ENCODE measurements at places on chromosomes 5 and 9.

GRCh38 chr5:154677921-154678320, 77.3 kb upstream of the LARP1 start:
- DNase-seq: no peak

GRCh38 chr9:132857616-132858342, 20.3 kb downstream of the AK8 start:
- no peak for DNase-seq

GRCh38 chr5:163867738-163868137, 362.3 kb downstream of the MAT2B start:
- no peak for DNase-seq

DNA sequence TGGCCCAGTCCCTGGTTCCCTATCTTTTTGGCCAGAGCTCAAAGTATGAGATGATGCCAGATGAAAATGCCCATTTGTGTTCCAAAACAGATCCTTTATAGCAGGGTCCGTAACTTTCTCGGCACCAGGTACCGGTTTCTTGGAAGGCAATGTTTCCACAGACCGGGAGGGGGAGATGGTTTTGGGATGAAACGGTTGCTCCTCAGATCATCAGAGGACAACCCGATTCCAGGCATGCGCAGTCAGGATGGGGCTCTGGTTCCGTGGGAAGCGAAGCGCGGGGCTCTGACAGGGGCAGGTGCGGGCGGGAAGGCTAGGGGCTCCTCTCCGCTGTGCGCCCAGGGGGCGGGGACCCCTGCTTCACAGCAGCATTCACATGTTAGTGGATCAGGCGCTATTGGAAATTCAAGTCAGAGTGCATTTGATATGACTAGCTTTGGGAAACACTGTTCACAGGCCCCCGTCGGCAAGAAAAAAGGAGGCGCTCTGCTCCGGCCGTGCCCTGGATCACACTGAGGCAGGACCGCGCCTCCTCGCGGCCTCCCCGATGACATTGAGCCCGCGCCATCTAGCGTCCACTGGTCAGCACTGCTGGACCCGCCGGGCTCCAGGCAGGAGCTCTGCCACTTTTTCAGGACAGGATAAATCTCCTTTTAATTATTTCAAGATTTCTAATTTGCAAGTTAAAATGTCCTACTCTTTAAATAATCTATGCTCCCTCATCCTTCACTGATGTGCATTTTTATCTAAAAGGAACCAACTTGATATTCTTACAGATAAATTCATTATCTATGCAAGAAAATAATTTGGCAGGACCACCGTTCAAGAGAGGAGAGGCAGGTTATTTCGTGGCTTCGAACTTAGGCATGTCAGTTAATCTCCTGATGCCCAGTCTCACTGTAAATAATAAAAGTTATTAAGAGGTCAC, 190.0 kb downstream of the FANCC start:
- DNase-seq: peak; percentile 63

- DNase-seq: no peak
Observed at GRCh38 chr5:180640611-180640860, 8.9 kb downstream of the FLT4 start.

DNA sequence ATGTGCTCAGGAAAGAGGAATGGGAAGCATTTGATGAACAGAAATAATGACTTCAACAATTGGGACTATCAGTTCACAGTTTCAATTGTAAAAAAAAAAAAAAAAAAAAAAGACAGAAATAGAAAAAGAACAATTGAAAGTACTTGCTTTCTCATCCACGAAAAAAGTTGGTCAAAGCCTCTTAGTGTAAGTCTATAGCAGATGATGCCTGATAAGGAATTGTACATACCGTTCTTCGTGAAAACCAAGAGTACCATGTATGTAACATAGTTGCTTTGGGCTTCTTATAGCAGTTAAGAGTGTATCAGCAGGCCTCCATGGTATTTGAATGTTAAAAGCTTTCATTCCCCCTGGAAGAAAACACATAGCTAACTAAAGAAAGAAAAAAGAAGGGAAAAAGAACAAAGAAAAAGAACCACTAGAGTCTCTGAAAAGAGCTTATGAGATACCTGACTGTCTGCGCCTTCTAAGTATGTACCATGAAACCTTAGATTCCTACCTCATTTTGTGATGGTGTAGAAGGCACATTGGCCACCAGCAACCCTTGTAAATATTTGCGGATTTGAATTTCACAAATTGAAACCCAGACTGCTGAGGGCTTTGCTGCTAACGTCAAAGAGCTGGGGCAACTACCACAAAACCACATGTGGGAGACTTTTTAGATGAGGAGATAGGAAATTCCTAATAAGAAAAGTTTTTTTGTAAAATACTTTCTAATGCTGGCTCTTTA, 75.2 kb downstream of the TMC1 start:
- no peak for DNase-seq

GRCh38 chr5:122258241-122258640, 53.8 kb upstream of the SNCAIP start:
- no peak for DNase-seq

GRCh38 chr5:172906436-172906835, 52.8 kb upstream of the RPL26L1 start:
- DNase-seq: no peak
